ENCODE measurements at places on chromosomes 16 and 17.

- no peak for DNase-seq
Observed at GRCh38 chr16:3879258-3879886, 1.1 kb downstream of the CREBBP start.

- DNase-seq, result no peak
Observed at GRCh38 chr17:18327556-18327955, 12.5 kb downstream of the SMCR8 start.

GRCh38 chr17:44988044-44988942, 20.2 kb upstream of the C1QL1 start:
- DNase-seq, result no peak

DNA sequence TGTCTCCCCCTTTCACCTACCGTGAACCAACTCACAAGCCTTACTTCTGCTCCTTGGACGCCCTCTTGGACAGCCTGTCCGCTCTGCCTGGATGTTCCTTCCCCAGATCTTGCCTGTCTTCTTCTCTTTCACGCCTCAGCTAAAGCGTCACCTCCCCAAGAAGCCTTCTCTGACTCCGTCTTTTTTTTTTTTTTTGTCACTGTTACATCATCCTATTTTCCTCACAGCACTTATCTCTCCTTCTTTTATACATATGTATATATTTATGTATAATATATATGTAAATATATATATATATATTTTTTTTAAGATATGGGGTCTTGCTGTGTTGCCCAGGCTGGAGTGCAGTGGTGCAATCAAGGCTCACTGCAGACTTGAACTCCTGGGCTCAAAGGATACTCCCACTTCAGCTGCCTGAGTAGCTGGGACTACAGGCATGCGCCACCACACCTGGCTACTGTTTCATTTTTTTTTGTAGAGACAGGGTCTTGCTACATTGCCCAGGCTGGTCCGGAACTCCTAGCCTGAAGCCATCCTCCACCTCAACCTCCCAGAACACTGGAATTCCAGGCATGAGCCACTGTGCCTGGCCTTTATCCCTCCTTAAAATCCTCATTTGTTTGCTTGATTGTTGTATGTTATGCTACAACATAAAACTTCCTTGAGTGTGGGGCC, 16.5 kb upstream of the AKTIP start:
- DNase-seq, result no peak

DNA sequence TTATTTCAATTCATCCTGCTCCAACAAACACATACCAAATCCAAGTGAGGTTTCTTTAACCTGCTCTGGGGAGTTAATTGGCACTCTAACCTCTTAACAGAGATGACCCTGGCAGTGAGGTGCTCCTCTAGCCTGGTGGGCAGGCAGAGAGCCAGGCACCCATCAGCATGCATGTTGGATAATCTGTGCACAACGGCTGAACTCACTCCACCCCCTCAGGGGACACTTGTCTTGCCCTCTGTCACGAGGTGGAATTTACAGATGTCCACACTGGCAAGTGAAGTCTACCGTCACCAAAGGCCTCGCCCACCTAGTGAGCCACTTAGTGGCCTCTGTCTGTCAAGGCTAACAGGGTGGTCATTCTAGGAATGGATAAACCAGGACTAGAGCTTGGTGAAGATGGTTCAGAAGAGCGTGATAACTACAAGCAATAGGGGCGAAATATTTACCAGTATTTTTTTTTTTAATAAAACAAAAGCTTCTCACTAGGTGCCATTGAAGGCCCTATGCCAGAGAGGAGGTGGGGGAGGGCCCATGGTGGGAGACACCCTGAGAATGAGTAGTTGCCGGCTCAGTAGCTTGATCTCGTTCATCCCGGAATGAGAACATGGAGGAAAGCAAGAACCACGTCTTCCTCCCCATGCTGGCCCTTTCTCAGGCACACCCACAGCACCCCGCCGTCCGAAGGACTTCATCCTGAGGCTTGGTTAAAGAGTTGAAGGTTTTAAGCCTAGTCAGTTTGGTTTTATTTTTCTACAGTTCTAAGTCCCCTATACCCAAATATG, 25.2 kb downstream of the PLD6 start:
- no peak for DNase-seq

GRCh38 chr16:50468749-50469078, 79.5 kb upstream of the NKD1 start:
- DNase-seq, result no peak

DNA sequence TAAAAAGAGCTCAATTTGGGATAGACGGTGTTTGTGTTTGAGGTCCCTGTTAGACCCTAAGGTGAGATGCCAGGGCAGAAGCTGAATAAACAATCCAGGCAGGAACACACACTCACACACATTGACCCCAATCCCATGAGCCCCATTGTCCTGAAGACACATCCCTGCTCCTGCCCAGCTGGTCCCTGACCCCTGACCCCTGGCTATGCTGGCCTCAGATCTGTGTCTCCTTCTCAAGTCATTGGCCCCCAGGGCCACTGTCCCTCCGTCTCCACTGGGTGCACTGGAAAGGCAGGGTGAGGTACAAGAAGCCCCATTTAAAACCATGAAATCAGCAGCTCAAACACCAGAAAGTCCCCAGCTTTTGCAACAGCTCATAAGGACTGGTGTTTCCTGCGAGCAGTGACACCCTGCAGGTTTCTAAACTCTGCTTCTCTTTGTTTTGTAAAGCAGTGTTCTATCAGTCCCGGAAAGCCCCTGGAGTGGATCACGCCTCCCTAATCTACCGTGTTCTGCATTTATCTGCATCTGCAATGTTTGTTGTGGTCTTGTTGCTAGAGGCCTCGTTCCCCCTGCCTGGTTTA, 18.0 kb upstream of the ASGR2 start:
- no peak for DNase-seq

Measured in AG08395 (cell line).